CD4-positive, alpha-beta T cell treated with Interleukin-1 beta for 1 hour (primary cell): ENCODE measurements at places on chromosomes 1 and 21.

DNA sequence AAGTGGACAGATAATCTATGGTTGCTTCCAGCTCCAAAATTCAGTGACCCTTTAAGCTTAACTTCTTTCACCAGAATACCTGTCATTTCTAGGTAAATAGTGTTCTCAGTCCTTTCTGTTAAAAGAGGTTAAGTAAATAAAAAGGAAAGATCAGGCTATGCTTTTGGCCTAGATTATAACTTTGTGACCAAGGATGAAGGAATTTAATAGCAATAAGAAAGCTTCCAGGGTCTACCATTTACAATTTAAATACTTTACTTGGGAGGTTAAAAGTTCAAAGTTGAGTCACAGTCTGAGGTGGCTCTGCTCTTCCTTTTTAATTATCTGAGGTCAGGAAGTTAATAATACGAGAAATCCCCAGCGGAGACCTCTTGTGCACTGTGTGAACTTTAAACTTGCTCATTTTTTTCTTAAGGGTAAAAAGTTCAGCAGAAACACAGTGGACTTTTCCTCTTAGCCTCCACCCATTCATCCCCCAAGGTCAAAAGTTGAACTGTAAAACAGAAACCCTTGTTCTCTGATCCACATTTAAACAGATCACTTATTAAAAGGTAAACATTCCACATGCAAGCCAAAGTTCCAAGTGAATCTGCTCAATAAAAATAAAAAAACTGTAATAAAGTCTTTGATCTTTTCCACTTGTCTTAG lies 187.1 kb downstream of the NRIP1 start:
- DNase-seq, result no peak

GRCh38 chr1:239952348-239953308 lies 139.1 kb upstream of the FMN2 start:
- DNase-seq, result no peak

GRCh38 chr21:40512590-40512989 lies 334.4 kb downstream of the DSCAM start:
- no peak for DNase-seq

DNA sequence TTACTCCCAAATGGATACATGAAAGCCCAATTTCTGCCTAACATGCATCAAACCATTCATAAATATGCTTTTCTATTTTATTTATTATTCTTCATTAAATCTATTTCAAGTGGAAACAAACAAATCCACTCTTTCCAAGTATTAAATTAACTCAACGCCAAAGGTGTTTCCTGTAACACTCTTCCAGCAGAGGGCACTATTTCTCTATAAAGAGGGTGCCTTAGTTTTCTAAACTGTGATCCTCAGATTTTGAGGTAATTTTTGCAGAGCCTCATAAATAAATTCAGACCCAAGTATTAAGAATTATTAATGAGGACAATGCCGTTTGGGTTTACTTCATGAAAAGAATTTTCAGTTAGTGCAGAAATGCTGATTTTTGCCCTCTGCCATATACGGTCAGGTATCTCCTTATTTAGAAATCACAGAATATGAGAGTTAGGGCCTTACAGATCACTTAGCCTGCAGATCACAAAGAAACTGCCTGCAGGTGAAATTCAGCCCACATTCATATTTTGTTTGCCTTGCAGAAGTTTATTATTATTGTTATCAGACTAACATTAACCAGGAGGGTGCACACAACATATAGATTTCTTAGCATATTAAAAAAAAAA lies 40.1 kb upstream of the MYSM1 start:
- no peak for DNase-seq

- DNase-seq, result no peak
Observed at GRCh38 chr1:181139631-181140061, 51.1 kb downstream of the IER5 start.

DNA sequence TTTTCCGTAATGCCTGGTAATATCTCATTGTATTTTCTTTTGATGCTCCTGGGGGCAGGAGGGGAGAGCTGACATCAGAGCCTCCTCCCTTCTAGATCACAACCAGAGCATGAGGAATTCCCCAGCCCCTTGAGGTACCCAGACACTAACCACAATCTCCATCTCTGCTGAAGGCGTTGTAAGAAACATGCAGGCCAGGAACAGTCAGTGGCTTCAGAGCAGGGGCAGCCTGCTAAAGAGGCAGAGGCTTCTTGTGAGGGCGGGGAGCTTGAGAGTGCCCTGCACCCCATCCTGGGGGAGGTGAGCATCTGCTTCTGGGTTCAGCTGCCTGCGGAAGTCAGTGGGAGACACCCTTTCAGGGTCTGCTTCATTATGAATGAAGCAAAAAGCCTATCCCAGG lies 19.0 kb downstream of the MAPKAPK2 start:
- peak; percentile 63 for DNase-seq

DNA sequence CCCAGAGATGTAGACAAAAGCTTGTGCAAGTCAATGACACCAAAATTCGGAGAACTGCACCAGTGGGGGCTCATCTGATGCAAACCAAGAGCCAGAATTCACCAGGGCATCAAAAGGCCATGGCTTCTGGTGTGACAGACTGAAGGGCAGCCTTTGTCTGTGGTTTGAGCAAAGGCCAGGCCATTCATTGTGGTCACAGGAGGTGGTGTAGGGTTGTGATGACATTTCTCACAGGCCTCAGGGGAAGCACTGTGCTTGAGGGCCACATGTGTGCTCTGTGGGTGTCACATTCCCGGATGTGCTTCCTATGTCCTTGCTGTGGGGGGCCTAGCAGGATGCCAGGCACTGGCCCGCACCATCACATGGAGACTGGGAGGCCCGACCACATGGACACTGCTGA lies 22.5 kb upstream of the KCNE1 start:
- peak; percentile 30 for DNase-seq

DNA sequence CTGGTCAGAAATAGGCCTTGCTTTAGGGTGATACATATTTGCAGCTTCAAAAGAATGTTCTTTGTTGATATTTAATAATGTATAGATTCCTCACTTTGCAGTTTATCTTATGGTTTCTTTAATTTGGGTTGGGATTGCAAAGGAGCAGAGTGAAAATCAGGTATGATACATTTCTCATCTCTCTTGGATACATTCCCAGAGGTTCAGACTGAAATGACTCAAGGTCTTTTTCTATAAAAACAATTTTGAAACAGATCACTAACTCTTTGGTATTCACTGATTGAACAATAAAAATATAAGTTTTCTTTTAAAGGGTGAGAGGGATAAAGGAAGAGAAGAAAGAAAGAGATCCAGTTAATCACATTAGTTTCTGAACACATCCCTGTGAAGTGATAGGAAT lies 606.5 kb upstream of the CAMK1G start:
- no peak for DNase-seq

- no peak for DNase-seq
Observed at GRCh38 chr21:45420061-45421041, 15.4 kb downstream of the COL18A1 start.

- DNase-seq, result peak; percentile 70
Observed at GRCh38 chr21:44932408-44933181, 7.2 kb upstream of the SLX9 start.

- DNase-seq, result no peak
Observed at GRCh38 chr1:39727221-39727931, 11.3 kb upstream of the PPIE start.

DNA sequence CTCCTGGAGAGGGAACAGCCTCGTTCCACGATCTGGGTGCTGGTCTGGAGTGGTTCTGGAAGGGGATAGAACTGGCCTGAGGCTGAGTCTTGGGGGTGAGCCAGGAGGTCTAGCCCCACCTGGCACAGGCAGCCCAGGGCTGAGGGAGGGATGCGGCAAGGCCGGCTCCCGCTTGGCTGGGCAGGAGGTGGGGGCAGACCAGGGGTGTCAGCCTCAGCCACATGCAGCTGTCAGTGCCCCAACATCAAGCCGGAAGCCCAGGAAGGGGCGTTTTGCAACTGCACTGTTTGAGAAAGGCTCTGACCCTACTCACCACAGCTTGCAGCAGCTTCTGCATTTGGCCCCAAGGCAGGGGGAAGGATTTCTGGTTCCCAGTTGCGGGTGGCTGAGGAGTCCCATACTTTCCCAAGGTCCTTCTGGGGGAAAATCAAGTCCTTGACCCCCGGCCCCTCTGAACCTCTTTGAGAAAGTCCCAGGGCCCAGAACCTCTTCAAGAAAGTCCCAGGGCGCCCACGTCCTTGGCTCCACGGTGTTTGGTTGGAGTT lies 2.0 kb downstream of the EFHD2 start:
- DNase-seq, result peak; percentile 82

DNA sequence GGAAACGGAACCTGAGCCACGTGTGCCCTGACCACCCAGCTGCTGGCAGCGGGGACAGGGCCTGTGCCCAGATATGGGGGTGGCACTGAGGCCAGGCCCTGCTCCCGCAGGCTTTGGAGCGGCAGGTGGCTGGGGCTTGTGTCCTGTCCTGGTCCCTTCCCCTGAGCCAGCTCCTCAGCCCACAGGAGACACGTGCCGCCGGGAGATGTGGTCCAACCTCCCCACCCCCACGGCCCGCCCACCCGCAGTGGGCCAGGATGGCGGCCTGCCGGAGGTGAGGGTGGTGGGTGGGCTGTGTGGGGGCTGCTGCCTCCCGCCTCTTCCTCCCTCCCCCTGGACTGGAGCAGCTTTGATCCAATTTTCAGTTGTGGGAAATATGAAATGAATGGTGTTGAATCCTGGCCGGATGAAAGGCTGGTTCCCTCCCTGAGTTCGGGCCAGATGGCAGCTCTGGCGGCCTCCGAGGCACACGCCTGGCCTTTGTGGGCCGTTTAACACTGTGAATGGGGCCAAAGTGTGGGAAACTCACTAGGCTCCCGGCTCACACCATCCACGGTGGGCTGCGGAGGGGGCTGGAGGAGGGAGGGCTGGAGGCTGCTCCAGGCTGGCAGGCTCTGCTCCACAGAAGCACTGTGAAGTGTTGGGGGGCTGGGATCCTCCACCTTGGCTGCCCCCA lies 2.6 kb upstream of the HES5 start:
- no peak for DNase-seq

- DNase-seq, result no peak
Observed at GRCh38 chr1:77948841-77949424, 29.9 kb downstream of the FUBP1 start.

DNA sequence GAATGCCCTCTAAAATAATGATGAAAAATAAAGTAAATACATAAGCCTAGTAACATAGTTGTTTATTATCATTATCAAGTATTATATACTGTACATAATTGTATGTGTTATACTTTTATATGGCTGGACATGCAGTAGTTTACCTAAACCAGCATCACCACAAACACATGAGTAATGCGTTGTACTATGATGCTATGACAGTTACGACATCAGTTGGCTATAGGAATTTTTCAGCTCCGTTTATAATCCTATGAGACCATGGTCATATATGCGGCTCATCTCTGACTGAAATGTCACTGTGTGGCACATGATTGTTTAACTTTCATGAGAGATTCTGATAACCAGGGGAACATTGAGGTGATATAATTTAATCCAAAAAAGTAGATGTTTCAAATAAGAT lies 352.1 kb downstream of the ST6GALNAC3 start:
- no peak for DNase-seq

DNA sequence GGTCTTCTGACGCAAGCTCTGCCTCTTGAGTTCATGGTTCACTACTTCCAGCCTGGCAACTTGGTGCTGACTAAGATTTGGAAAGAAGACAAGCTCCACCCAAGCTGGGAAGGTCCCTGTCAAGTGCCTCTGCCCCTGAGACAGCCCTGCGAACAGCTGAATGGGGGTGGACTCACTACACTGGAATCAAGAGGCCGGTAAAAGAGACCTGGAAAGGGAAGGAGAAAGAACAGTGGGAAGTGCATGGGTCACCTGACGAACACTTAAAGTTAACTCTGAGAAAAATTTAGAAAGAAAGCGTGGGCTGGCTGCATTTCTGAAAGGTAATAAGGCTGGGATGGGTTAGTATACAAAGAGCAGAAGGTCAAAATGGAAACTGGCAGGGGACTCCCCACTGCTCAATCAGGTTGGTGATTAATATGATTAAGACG lies 26.1 kb upstream of the ZNF496 start:
- no peak for DNase-seq

DNA sequence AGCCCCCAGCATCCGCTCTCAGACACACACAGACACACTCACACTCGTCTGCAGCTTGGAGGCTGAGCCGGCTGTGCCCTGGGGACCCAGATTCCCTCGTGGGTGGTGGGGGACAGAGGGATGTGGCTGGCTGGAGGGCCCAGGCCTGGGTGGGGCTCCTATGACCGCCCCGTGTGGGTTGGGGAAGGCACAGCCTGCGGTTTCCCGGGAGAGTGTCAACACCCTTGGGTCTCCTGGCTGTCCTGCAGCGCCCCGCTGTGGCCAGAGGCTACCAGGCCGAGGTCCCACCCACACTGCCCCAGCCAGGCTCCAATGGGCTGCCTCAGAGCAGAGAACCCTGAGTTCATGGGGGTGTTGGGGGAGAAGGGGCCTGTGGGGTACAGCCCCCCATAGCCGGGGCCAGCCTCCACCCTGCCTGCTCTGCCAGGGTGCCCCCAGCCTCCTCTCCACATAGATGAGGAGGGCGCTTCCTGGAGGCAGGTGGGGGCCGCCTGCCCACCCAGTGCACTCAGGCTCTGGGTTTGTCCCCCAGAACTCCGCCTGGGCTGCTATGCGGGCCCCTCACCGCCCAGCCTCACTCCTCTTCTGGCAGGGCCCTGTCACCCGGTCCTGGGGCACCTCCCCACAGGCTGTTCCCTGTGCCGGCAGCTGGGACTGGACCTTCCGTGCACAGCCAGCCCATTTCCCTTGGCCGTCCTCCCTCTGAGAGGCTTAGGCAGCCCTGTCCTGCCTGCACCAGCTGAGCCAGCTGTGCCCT lies at the start of gene TTC34:
TSS of gene TTC34 (minus strand) at position 159 of the 757 bp plus-strand sequence. CDS start 866 bp downstream, outside the sequence.
- peak; percentile 49 for DNase-seq

- no peak for DNase-seq
Observed at GRCh38 chr1:232982238-232982944, 32.0 kb downstream of the NTPCR start.

GRCh38 chr1:211616231-211616964 lies 37.4 kb upstream of the SLC30A1 start:
- DNase-seq, result no peak

GRCh38 chr1:232886271-232886670 lies 64.1 kb upstream of the NTPCR start:
- no peak for DNase-seq

- no peak for DNase-seq
Observed at GRCh38 chr1:16248603-16249516, 11.9 kb upstream of the CPLANE2 start.
